ENCODE measurements at places on chromosomes 5 and 9.

GRCh38 chr9:132164604-132165362 is 2.9 kb downstream of the NTNG2 start:
- no peak for DNase-seq

DNA sequence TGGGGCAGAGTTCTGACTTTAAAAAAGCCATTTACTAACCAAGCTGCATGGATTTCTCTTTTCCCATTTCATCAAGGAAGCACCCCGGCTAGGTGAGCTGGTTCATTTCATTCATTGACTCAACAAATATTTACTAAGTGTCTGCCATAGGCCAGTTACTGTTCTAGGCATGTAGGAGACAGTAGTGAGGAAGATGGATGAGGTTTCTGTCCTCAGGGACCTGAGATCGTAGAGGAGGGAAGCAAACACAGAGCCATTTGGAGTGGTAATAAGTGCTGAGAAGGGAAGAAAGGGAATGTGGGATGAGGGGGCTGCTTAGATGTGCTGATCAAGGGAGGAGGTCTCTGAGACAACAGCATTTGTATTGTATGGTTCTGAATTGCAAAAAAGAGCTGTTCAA is 120.4 kb downstream of the C9orf152 start:
- no peak for DNase-seq

- no peak for DNase-seq
These were observed 29.2 kb upstream of the GTF2H2C start for GRCh38 chr5:69530561-69531405.

GRCh38 chr5:88262116-88262515 is 6.5 kb downstream of the TMEM161B start:
- no peak for DNase-seq

- DNase-seq: no peak
These were observed 24.2 kb upstream of the MACIR start for GRCh38 chr5:103234239-103234975.

DNA sequence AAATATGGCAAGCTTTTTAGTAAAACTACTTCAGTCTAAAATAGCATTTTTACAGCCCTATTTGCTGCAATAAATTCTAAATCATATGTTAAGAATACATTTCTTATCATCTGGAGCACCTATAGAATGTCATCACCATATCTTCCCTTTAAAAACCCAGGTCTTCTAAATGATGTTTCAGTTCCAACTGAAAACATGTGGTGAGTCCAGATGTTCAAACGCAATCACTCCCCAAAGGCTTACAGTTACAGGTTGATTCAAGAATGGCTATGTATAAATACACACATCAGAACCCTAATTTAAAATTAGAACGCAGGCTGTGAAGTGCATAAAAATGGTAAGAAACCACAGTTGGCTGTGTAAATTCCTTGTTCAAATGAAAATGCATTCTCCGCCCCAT is 796.3 kb downstream of the MAT2B start:
- no peak for DNase-seq

DNA sequence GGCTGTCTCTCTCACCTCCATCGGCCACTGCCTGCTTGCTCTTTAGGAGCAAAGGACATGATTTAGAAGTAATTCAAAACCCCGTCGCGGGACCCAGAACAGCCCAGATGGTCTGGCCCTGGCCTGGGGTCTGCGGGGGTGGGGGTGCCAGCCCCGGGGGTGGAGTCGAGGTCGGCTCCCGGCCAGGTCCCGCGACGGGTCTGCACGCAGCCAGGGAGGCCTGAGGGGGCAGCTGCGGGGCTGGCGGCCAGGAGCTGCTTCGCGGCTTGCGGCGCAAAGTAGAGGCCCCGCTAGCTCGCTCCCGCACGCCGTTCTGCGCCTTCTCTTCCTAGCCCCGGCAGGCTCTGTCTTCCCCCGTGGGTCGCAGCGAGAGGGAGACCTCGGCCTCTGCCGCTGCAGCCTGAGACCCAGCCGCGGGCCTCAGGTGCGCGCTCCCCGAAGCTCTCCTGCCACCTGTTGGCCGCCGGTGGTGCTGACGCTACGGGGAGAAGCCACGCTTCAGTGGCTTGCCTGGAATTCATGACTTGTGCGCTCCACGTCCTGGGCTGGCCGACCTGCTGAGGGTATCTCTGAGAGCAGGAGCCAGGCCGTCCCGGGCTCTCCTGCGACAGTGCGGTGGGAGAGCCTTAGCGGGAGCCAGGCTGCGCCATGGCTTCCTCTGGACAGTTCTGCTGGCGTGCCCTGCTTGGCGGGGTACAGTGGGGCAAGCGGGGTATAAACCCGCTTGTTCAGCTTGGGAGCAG is 157.2 kb upstream of the PITX1 start:
- peak; percentile 15 for DNase-seq

GRCh38 chr9:113963017-113963620 is 87.0 kb downstream of the ZNF618 start:
- no peak for DNase-seq

- no peak for DNase-seq
These were observed 67.2 kb upstream of the TSLP start for GRCh38 chr5:111004291-111004690.

DNA sequence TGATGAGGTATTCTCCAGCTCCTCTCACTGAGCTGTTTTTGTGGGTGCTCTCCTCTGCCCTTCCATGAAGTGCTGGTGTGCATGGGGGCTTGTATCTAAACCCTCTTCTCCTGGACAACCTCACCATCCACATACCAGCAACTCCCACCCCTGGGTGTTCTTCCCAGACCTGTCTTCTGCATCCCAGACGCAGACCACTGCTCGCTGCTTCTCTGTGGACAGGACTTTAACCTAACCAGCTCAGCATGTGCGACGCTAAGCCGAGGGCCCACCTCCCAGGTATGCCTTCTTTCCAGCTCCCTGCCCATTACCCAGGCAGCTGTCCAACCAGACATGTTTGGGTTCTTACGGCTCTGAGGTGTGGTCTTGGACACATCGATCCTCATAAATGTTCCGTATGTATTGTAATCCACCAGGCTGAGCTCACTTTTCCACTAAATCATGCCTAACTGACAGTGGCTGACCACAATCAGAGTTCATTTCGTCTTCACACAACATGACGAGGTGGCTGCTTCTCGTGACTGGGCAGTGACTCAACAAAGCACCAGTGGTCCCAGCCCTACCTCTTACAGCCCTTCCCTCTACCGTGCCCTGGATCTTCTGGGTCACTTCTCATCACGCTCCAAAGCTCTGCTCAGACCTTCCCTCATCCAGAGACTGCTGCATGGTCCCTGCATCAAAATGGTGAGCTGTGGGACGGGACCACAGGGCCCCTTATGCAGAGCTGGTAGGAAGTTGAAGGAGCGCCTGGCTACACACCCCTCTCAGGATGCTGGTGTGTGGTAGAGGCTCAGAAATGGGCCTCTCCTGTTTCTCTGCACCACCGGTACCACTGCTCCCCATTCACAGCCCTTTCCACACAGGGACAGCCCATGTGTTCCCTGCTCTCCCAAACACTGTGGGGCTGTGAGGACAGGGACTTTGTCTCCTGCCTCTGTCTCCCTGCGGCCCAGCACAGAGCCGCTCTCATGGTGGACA is 9.6 kb upstream of the PTGES2 start:
- DNase-seq: no peak

DNA sequence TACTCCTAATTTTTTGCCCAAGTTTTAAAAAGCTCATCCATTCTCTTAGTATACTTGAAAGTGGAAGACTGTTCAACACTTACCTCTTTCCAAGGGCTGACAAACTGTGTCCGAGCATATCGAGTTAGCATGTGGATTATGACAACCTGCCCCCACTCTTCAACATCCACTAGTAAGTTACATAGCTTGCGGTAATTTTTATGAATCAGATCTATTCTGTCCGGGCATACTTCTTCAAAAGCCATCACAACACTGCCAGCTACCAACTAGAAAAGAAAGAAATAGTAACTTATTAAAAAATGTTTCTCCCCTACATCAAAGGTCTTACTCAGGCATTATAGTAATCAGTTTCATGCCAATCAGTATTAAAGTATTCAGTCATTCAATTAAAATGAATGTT is 78.5 kb downstream of the AP3B1 start:
- no peak for DNase-seq

GRCh38 chr5:113150821-113151220 is 174.2 kb downstream of the DCP2 start:
- no peak for DNase-seq

DNA sequence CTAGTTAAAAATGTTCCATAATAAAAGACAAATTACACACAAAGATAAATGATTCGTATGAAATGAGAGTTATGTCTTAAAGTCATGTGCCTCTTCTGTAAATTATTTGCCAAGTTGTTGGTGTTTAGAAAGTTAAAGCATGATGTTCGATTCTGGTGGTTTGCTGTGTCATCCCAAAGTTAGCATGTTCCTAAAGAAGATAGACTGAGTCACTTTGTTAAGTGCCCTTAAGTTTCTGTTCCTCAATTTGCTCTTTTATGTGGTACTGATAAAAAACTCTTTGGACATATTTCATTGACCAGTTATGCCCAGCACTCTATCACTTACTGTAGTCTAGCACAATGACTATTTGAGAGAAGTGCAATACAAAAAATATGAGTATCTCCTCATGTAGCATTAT is 366.9 kb upstream of the ZNF608 start:
- no peak for DNase-seq

GRCh38 chr9:129945314-129945713 is 97.7 kb downstream of the FNBP1 start:
- DNase-seq: no peak

DNA sequence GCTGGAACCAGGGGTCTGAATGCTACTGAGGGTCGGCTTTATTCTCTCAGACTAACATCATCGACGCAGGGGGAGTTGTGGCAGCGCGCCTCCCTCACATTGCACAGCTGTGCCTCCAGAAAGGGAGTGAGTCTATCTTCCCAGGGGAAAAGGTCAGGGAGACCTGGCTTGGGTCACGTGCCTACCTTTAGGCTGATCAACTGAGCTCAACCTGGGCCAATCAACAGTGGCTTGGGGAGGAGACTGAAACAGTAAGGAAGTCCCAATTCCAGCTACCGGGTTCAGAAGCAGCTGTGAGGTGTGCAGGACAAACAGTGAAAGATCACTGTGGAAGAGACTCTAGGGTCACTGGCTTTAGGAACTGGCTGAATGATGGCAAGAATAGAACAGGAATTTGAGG is 14.3 kb downstream of the SNX30 start:
- DNase-seq: no peak

- DNase-seq: no peak
These were observed 363.4 kb downstream of the NPR3 start for GRCh38 chr5:33074548-33074947.

GRCh38 chr5:149422366-149423048 is 43.4 kb upstream of the IL17B start:
- DNase-seq: no peak

GRCh38 chr9:94864196-94864595 is 137.7 kb downstream of the AOPEP start:
- no peak for DNase-seq

GRCh38 chr9:121853617-121854395 is 202.4 kb downstream of the DAB2IP start:
- no peak for DNase-seq

GRCh38 chr9:27726244-27727081 is 153.2 kb upstream of the C9orf72 start:
- DNase-seq: peak; percentile 66

DNA sequence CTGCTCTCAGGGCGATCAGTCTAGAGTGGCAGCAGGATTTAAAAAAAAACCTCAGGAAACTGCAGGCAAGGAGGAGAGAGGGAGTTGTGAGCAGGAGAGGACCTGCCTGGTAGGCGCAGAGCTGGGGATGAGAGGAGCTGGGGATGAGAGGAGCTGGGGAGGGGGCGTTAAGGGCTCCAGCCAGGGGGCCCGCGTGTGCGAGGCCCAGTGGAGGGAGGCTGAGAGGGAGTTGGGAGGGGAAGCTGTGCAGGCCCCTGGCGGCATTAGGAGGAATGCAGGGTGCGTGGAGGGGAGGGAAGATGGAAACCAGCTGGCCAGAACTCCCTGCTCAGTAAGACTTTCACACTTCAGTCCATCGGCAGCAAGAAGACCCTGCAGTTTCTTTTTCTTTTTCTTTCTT is 45.2 kb upstream of the HMCN2 start:
- no peak for DNase-seq

- DNase-seq: no peak
These were observed 60.3 kb downstream of the NR6A1 start for GRCh38 chr9:124710766-124711165.

- no peak for DNase-seq
These were observed 191.1 kb upstream of the GAS1 start for GRCh38 chr9:87138128-87139040.

DNA sequence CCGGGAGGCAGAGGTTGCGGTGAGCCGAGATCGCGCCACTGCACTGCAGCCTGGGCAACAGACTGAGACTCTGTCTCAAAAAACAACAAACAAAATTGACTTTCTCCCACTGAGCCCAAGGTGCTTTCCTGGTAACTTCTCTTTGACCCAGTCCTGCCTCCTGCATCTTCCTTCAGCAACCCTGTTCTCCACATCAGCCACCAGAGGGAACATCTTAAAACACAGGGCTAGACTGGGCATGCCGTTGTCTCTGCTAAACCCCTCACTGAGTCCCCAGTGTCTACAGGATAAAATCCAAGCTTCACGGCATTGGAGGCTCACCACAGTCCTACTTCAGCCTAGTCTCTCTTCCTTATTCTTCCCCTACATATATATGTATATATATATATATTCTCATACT is 39.8 kb upstream of the KCNMB1 start:
- no peak for DNase-seq

DNA sequence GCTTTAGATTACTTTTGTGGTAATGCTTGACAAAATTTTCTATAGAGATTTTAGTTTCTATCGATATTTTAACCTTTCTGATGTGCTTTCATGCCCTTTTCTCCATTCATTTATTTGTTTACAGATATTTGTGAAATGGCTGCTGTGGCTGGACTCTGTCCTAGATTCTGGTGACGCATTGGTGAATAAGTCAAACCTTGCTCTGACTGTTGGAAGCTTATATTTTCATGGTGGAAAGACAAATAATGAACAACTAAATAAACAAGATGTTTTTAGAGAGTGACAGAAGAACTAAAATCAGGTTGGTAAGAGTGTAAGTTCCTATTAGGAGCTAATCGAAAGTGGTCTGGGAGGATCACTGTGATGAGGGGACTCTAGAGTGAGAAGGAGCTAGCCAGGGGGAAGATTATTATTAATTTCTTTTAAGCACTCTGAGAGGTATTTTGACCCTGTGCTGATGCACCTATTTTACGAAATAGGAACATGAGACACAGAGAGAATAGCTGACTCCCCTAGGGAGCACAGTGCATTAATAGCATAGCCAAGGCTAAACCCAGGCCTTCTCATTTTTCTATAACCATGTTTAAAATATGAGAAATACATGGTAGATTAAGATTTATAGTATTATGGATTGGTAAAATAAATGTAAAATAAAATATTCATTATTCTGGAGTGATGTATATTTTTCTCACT is 411.9 kb upstream of the ARRDC3 start:
- no peak for DNase-seq

DNA sequence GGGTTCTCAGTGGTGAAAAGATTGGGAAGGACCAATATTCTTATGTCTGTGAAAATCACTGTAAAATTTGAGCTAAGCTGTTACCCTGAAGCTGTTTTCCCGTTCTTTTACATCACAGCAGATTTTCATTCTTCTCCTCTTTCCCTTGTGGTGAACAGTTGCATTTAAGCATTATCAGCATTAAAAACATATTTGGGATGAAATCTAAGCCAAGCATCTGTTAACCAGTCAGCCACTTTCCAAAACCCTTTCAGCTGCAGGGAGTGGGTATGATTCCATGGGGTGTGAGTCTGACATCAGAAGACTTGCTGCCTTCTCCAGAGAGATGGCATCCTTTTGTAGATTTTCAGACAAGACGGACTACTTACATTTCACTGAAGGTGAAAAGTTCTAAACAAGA is 97.2 kb downstream of the TRIO start:
- DNase-seq: no peak
